G401 (cell line): ENCODE measurements at places on chromosomes 5 and 9.

- DNase-seq: no peak
Observed at GRCh38 chr5:159704160-159704559, 212.1 kb upstream of the ADRA1B start.

GRCh38 chr5:174222891-174223290 is 177.4 kb downstream of the NSG2 start:
- no peak for DNase-seq

DNA sequence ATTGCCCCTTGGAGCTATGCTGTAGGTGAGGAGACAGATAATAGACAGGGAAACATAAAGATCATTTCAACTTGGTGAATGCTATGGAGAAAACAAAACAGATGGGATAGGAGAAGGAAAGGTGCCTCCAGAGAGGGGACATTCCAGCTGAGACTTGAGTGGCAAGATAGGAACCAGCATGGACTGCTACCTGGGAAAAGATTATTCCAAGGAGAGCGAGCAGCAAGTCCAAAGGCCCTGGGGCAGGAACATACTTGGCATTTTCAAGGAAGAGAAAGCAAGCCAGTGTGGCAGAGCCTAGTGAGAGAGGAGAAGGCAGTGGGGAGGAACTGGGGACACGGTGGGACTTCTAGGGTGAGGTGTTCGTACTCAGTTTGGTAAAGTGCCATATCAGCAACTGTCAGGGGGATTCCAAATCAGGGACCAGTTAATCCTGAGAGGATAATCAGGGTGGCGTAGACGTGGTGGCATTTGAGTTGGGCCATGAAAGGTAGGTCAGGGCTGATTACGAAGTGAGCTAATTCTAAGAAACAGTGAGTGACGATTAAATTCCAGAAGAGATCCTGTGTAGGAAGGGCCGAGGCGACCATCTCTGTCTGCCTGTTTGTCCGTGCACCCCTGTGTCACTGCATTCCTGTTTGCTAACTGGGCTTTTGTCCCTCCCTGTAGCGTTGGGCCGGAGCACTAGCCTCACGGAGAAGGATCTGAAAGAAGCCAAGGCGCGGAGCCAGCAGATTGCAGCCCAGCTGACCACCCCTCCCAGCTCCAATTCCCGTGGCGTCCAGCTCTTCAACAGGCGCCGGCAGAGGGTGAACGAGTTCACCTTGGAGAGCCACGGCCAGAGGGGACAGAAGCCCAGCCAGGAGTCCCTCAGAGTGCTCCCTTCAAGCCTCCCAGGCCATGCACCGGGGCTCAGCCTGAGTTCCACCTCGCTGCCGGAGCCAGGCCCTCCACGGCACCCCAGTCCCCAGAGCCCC is 7.1 kb downstream of the SYNPO start:
- peak; percentile 58 for DNase-seq

GRCh38 chr5:14209222-14209822 is 66.2 kb downstream of the TRIO start:
- DNase-seq: no peak

DNA sequence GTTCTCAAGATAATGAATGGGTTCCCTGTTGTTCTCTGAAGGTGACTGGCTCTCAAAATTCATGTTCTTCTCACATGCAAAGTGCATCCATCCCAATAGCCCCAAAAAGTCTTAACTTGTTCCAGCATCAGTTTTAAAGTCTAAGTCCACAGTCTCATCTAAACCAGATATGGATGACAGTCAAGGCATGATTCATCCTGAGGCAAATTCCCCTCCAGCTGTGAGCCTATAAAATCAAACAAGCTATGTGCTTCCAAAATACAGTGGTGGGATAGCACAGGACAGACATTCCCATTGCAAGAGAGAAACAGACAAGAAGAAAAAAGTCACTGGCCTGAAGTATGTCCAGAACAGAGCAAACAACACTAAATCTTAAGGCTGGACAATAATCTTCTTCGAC is 25.4 kb downstream of the FBXO10 start:
- DNase-seq: no peak

DNA sequence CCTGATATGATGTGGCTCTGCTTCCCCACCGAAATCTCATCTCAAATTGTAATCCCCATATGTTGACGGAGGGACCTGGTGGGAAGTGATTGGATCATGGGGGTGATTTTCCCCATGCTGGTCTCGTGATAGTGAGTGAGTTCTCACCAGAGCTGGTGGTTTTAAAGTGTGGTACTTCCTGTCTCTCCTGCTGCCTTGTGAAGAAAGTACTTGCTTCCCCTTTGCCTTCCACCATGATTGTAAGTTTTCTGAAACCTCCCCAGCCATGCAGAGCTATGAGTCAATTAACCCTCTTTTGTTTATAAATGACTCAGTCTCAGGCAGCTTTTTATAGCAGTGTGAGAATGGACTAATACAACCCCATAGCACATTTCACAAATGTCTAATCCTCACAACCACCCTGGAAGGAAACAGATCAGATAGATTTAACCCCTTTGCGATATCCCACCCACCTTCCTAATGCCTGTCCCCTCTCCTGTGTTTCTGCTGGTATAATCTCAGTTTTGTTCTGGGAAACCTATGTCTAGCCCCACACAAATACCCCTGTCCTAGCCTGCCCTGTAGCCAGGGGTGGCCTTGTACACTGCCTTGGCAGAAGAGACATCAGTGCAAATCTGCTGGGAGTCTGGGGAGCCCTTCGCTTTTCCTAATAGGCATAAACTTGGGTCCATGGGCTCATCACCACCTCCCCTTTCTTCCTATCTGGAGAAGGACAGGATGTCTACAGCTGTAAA is 157.0 kb upstream of the RAI14 start:
- no peak for DNase-seq

DNA sequence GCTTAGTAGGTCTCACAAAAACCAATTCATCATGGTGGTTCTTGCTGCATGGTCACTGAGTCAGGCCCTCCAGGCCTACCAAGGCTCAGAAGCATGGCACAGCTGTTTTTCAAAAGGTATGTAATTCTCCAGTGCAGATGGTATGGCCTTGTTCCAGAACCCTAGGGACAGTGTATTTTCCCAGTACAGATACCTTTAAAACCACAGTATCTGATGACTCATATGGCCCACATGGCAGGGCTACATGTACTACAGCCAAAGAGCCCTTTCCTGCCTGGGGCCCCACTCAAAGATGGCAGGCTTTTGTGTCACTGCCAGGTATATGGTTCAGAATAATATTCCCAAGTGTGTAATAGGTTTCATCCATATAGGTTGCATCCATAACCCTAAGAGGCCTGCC is 16.5 kb downstream of the CSF2 start:
- peak; percentile 8 for DNase-seq

DNA sequence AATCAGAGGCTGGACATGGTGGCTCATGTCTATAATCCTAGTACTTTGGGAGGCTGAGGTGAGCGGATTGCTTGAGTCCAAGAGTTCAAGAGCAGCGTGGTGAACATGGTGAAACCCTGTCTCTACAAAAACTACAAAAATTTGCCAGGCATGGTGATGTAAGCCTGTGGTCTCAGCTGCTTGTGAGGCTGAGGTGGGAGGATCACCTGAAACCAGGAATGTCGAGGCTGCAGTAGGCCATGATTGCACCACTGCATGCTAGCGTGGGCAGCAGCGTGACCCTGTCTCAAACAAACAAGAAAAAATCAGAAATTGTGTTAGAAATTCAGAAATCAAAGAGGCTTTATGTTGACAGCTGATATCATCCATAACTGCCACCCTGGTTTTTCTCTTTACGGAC is 21.4 kb downstream of the JMY start:
- DNase-seq: no peak

DNA sequence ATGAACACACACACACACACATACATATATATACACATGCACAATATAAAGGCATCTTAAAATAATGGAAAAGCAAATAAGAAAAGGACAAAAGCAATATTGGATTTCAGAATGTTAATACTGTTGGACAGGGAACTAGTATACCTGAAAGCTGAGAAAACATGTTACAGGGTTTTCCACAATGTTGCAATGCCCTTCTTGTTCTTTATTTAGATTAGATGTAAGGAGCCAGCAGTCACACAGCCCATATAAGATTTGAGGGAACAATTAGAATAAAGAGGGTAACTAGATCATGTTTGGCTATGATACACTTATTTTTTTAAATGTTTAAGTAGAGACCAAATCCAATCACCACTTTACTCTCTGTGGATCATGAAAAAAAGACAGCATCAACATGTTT is 61.7 kb downstream of the SH3TC2 start:
- DNase-seq: no peak

- DNase-seq: no peak
Observed at GRCh38 chr5:15577831-15578230, 77.9 kb downstream of the FBXL7 start.
